ENCODE measurements at places on chromosomes 3 and 15.

DNA sequence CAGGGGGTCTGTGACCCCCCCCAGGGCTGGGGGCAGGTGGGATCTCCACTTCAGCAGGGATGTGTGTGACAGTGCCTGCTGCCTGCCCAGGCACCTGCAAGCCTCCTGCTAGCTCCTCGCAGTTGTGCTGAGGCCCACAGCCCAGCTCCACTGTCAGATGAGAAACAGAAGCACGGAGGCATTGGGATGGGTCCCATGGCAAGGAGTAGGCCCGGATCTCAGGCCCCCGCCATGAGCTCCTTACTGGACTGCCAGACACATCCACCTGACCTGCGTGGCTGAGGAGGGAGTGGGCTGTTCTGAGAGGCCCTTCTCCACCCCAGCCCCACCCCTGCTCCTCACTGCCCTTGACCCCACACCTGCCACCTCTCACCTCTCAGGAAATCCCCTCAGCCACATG lies 18.2 kb upstream of the SKOR1 start:
- no peak for DNase-seq

DNA sequence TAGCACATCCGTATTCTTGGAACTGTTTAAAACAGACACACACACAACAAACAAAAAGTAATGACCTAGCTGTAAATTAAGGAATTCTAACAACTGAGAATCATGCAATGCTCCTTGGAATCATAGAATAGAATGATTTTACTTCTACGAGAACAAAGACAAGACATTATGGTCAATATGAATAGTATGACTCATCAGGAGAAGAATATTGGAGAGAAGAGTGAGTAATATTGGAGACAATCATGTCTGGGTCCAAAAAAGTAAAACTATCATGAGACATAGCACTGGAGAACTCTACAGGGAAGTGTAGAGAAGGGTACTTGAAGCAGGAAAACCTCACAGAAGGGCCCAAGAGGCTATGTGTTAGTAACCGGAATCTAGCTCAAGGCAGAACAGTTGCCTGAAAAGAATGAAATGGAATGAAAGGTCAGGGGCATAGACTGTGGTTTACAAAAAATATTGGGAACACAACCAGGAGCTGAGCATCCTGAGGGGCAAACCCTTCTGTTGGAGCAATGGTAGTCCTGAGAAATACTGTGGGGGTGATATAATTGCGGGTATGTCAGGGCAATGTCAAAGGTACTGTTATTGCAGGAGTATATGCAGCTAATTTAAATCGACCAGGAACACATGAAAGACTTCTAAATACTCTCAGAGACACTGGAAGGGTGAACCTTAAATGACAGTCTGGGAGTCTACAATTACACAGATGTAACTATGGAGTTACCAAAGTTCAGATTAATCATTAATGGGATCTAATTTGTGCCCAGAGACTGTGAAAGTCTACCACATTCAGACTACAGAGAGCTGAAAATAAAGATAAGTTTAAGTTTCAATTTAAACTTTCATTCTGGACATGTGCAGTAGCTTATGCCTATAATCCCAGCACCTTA lies 201.2 kb downstream of the BCHE start:
- DNase-seq = no peak

- no peak for DNase-seq
Observed at GRCh38 chr15:80778621-80778963, 578 bp upstream of the CEMIP start.

DNA sequence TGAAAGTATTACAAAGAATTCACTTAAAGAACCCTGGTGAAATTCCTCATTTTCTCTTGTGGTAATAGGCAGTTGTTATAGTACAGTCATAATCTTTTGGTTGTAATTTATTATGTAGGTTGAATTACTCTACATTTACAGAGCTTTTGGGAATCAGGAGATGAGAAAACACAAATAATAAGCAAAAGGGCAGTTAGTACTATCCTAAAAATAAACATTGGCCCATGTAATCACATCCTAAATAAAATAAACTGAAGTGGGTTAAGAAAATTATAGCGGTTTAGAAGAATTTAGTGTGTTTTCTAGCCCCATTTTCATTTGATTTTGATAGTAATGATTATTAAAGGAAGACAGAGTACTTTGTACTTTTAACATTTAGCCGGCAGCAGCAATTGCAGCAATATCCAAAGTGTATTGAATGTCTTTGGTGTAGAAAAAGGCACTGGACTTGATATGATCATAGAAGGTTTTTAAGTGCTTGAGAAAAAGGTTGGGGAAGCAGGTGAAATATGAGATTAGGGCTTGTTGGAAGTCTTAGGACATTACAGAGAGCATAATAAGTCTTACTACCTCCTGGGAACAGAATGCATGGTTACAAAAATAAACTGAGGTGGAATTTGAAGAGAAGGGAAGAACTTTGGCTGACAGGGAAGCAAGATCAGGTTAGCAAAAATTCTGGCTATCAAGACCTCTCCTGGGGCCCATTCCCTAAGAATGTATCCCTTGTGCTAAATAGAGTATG lies 79.9 kb downstream of the MBNL1 start:
- no peak for DNase-seq

GRCh38 chr3:128488636-128488990 lies 4.4 kb downstream of the GATA2 start:
- DNase-seq = no peak

DNA sequence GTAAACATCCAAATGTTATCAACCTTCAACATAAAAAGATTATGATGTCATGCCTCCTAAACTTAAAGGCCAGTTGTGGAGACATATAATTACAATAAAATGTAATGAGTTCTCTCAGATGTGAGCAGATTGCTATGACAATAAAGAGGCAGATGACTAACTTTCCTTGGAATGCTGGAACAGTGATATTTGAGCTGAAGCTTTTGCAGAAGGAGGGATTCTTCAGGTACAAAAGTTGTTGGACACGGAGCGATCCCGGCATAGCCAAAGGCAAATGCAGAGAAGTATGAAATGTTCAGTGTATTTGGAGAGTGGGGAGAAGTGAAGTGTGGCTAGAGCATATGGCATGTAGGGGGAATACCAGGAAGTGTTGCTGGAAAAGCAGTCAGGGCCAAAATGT lies 520.1 kb downstream of the FGF12 start:
- DNase-seq = no peak

DNA sequence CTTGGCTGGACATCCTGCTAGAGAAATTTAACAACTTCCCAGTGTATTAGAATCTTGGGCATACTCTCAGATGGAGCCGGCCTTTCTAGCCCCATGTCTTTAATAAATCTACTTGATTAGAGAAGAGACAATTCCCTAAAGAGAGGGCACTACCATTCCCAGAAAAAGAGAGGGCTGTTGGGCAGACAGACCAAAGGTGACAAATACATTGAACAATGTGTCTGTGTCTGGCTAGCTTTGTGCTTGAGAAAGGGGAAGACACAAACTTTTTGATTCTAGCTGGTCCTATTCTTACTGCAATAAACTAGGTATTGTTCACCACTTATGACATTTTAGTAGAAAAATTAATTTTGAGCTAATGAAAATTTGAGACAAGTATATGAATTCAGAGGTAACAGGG lies 57.7 kb downstream of the DUT start:
- no peak for DNase-seq

Measured in NCI-H187 treated with DMSO at 0.1 percent for 48 hours (cell line).